Stimulated activated CD8-positive, alpha-beta memory T cell treated with anti-CD3 and anti-CD28 coated beads, Interleukin-7, amount 100 ng/mL, for 1 hour (primary cell): ENCODE measurements at places on chromosomes 12 and 14.

DNA sequence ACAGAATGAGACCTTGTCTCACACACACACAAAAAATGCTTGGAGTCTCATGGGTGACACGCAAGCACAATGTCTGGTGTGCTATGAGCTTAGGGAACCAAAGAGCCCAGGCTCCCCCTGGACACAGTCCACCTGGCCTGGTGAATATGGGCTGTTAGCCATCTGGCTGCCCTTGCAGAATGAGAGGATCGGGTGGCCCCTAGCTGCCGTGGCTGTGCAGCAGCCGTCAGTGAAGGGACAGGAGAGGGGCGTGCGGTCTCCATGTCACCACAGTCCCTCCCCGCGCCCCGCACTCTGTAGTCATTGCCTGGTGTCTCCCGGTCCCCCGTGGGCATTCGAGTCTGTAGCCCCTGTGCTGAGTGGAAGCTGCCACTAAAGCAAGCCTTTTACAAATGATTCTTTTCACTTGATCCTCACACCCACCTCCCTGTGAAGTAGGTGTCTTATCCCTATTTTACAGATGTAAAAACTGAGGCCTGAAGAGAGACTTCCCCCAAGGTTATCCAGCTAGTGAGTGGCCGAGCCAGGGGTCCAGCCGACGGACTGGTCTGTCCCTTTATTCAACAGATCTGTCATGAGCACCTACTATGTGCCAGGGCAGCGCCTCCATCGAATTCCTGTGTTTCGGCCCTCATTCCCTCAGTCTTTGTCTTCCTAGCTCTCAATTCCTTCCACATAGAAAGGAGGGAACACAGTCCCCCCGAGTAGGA lies 18.8 kb downstream of the MVK start:
- DNase-seq = no peak

- no peak for DNase-seq
Observed at GRCh38 chr12:71870416-71870815, 30.9 kb downstream of the TBC1D15 start.

GRCh38 chr14:69786603-69787002 lies 10.4 kb downstream of the SLC10A1 start:
- DNase-seq = no peak

GRCh38 chr14:71698027-71698426 lies 234.2 kb upstream of the RGS6 start:
- DNase-seq = no peak

DNA sequence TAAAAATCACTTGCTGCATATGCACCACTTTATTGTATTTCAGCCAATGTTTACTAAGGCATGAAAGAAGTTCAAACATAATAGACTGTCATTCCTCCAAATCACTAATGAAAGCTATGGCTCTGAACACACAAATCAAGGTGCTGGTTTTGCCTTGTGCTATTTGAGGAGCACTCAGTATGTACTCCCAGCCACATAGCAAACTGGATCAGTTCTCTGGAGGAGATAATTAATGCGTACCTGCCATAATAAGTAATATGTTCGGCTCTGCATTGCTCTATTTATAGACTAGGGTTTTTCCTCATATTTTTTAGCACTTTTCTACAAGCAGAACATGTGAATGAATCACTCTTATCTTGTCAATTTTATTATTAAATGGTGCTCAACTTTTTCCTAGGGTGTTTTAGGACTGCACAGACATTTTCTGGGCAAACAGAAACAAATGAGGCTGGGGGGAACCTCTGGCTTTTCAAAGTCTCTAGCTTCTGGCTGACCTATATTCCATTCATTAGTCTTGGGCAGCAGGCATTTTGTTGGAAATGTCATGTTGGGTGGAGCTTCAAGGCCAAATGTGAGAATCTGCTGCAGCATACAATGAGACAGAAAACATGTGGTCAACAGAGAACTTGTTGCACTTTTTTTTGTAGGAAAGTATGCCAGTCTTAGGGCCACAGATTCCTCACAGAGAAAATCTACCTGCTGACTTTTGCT lies 88.4 kb downstream of the GRIP1 start:
- DNase-seq = no peak

GRCh38 chr12:2776129-2776806 lies 18.5 kb upstream of the FKBP4 start:
- no peak for DNase-seq

GRCh38 chr12:6570264-6570887 lies 2.3 kb upstream of the NOP2 start:
- DNase-seq = no peak

DNA sequence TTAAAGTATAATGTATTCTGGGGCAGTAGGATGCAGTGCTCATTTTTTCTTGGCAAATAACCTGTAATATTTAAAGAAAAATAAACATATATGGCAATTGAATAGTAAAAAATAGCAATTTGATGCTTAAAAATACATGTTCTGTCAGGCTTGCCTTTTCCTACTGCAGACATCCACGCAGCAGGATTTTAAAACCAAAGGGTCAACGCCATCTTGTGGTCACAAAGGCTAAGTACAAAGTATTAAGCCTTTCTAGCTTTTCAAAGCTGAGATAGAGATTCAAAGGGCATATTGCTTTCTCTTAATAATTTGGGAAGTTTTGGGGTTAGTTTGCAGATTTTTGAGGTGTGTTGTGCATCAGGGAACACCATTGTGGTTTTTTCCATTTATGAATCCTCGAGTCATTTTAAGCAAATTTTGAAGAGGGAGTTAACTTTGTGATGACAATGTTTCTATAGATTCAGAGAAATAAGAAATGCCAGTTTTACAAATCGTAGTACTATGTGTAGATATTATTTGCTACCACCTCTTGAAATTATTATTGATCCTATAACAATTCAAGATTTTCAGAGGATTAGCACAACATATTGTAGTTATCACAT lies 4.7 kb upstream of the CCER1 start:
- no peak for DNase-seq

- DNase-seq = no peak
Observed at GRCh38 chr12:94240171-94240570, 91.8 kb downstream of the PLXNC1 start.

GRCh38 chr14:73502017-73502619 lies 11.4 kb downstream of the RIOX1 start:
- DNase-seq = no peak

DNA sequence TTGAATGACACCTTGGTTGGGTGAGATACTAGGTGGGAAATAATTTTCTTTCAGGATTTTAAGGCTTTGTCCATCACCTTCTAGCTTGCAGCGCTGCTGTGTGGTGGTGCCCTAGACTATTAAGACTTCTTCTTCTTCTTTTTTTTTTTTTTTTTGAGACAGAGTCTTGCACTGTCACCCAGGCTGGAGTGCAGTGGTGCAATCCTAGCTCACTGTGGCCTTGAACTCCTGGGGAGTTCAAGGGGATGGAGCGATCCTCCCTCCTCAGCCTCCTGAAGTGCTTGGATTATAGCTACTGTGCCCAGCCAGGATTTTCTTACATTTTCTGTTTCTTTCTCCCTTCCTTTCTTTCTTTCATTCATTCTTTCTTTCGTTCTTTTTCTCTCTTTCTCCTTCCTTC lies 10.3 kb upstream of the MTA1 start:
- DNase-seq = no peak

DNA sequence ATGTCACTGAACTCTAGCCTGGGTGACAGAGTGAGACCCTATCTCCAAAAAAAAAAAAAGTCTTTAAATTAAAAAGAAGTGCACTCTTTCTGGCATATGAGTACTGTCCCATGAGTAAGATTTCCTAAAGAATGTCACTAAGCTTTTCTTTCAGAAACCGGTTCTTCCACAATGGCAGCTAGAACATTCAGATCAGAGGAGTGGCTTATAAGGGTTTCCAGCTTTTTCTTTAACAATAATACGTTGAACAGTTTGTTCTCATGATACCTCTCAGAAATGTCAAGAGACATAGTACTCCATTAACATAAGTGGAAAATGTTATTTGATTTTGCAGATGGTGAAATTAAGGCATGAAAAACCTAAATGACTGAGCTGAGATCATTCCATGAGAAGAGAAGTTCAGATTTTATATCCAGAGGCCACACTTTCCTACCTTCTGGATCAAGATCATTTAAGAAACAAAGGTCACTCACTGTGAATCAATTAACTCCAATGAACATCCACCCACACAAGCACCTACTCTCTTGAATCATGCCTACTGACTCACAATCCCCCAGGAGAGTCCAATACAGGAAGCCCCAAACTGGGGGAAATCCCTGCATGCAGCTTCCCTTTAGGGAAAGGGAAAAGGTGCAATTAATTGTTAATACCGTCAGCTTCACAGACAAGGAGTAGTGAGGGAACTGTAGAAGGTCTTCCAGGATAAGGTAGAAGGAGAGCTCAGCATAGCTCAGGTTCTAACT lies 86.9 kb downstream of the SPTSSA start:
- DNase-seq = no peak

DNA sequence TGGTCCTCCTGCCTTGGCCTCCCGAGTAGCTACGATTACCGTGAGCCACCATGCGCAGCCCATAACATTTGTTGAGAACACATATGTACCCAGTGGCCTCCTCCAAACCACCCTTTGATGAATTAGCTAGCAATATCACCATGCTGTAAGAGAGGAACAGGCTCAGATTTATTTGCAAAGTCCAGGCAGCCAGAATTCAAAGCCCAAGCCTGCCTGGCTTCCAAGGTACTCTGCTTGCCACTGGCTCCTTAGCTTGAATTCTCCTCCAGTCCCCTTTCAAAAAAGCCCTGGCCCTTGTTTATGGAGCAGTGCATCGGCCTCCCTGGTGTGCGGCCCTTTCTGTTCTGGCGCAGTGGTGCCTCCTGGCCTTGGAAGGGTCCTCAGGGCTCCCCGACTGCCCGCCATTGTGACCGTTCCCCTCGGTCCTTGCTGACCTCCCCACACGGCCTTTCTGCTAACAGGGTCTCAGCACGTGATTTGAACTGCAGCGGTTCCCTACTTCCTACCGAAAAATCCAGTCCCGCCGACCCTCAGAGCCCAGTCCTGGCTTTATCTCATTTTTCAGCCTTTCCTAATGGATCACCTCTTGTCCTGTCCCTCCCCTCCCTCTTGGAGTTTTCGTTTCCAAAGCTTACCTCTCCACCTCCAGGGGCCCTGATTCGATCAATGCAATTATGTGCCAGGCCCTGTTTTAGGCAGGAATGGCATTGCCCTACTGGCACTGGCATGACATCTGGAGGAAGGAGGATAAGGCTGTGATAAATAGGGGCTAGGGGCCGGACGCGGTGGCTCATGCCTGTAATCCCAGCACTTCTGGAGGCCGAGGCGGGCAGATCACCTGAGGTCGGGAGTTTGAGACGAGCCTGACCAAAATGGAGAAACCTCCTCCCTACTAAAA lies 22.0 kb downstream of the SLC25A29 start:
- DNase-seq = no peak

GRCh38 chr14:43914041-43914693 lies 592.9 kb downstream of the FSCB start:
- no peak for DNase-seq

DNA sequence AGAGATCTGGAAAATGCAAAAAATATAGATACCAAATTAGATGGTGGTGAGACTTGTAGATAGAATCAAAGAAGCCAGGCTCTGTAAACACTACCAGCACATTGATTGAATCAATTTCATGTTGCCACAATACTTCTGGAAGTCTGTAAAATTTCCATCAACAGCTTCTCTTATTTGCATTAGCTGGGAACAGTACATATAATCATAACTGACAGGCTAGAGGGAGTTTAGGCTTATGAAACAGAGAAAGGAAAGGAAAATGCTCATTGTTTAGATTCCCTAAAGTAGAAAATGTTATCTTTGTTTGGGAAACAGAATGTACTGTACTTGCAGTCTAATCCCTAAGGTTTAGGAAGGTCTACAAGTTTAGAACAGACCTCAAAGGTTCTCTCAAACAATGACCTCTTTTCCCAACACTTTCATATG lies 335.2 kb downstream of the CEP128 start:
- DNase-seq = no peak

DNA sequence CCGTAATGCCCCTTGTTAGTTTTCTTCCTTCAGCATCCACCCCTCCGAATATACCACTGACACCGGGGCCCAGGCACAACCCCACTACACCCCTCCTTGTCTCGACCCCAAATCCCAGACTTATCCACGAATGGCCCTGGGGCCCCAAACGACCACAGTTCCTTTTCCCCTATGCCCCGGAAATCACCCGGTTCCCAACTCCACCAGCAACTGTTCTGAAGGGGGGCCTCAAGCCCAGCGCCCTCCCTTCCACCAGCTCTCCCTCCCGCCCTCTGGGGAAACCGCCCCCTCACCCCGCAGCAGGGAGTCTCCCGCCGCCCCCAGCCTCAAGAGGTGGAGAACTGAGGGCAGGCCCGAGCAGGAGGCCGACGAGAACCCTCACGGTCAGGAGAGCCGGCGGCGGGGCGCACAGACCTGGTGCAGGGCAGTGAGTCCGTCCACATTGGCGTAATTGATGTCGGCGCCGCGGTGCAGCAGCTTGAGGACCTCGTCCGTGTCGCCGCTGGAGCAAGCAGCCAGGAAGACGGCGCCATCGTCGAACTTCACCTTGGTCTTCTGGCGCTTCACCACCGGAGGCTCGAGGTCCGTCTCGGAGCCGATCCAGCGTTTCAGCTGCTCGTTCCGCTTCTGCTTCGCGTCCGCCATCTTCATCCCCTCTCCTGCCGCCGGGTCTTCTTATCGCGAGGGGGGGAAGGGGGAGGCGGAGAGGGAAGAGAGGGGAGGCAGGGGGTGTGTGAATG lies 446 bp downstream of the PPP1R12A start:
- DNase-seq = no peak
